NCI-H510A treated with DMSO at 0.1 percent for 48 hours (cell line): ENCODE measurements at places on chromosomes 3 and 15.
A peak's percentile ranks its signal among the peaks of the same experiment; 100 is the strongest.

- DNase-seq = no peak
These were observed 31.9 kb downstream of the ROBO2 start for GRCh38 chr3:77071809-77072208.

DNA sequence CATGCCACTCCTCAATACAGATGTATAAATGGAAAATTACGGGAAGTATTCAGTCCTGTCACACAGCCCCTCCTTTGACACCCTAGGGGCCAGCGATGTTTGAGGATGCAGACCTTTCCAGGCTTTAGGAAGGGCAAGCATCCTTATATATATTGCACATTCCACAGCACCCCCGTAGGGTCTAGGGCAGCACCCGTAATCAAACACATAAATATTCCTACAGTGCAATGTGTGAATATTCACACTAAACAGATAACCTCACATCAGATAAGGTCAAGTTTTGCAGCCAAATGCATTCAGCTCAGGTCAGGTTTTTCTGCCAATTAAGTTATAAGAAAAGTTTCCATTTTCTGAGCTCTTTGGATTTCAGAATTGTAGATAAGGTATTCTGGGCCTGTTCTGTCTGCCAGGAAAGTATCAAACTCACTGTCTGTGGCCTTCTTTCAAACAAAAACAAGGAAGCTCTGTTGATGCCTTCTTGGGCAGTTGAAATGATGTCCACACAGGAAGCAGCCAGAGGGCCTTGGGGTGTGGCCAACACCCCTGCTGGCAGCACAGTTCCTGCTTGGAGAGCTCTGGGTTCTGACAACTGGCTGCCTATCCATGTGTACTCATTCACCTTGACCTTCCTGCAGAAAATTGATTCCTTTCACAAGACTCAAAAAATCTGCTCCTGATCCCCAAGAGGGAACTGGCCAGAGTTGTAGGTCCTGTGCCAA is 427.0 kb downstream of the NTRK3 start:
- DNase-seq = no peak

DNA sequence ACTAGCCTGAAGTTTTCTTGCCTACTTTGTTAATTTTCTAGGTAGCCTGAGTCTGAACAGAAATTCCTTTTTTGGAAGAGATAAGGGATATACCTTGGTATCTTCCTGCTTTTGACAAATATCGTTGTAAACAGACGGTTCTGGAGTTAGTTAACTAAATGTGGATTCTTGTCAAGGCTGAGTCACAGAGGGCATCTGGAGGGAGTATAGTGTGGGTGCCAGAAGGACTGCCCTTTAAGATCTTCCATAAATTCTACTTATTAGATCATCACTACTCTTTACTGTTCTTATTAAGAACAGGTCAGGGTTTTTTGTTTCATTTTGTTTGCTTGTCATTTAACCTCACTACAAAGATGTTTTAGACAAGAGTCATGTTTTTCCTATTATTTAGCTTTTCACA is 125.3 kb upstream of the SKOR1 start:
- no peak for DNase-seq

- peak; percentile 30 for DNase-seq
These were observed 45.3 kb downstream of the OSTN start for GRCh38 chr3:191244242-191244867.

DNA sequence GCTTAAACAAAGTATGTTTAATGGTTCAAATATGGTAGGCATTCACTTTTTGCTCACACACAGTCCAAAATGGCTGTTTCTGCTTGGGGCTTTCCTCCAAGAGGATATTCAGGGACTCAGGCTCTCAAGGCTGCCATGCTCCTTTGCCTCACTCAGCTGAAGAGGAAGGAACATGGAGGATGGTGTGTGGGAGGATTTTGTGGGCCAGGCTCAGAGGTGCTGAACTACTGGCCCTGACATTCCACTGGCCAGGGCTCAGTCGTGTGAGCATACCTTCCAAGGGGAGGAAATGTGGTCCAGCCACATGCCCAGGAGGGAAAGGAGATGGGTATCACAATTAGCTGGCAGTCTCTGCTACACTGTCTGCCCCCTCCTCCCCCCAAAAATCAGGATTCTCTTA is 8.7 kb downstream of the PXYLP1 start:
- DNase-seq = no peak

- DNase-seq = no peak
These were observed 16.5 kb downstream of the SLC12A1 start for GRCh38 chr15:48222627-48223026.

GRCh38 chr3:45955017-45955647 is 11.9 kb downstream of the CXCR6 start:
- DNase-seq = no peak

GRCh38 chr15:30958219-30958618 is 33.2 kb downstream of the MTMR10 start:
- DNase-seq = no peak

- DNase-seq = no peak
These were observed 85.7 kb downstream of the MEGF11 start for GRCh38 chr15:66167854-66168253.

- DNase-seq = no peak
These were observed 68.6 kb upstream of the ONECUT1 start for GRCh38 chr15:52858782-52859176.

DNA sequence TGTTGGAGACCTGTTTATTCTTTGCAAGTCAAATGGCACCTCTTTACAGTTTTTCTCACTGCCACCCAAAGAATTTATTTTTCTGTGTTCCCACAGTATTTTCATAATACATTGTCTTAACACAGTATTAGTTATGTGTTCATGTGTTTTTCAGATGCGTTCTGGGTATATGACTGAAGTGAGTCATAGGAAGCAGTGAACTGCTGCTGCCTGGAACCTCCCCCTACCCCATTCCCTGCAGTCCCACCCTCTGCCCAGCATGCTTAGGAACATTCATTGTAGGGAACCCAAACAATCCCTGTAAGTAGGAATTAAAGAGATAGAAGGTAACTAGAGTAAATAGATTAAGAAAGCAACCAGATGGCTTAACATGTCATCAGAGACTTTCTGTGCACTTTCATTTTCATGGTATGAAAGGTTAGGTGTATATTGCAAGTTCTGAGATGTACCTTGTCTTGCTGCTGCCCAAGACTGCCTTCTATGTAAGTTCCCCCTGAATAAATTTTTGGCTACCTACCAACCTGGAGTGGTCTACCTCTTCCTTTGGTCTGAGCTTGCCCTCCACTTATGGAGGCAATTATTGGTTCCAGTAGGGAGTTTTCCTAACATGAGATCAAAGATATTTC is 21.9 kb upstream of the SQOR start:
- DNase-seq = no peak

DNA sequence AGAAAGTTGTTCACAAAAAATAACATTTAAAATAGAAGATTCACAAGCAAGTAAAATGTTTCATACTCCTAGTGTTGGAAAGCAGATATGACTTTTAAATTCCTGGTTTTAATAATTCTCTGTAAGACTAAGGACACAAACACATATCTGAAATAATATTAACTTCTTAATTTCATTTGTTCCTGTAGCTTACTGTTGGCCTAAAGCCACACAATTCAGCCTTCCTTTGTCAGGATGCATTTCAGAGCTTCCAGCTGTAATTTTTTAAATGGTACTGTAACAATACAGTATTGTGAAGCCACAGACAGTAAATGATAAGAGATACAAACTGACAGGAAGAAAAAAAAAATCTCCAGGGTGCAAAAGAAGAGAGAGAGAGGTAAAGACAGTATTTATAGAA is 84.2 kb downstream of the TMCC1 start:
- no peak for DNase-seq

- peak; percentile 55 for DNase-seq
These were observed 65.1 kb upstream of the HES1 start for GRCh38 chr3:194070634-194071409.

DNA sequence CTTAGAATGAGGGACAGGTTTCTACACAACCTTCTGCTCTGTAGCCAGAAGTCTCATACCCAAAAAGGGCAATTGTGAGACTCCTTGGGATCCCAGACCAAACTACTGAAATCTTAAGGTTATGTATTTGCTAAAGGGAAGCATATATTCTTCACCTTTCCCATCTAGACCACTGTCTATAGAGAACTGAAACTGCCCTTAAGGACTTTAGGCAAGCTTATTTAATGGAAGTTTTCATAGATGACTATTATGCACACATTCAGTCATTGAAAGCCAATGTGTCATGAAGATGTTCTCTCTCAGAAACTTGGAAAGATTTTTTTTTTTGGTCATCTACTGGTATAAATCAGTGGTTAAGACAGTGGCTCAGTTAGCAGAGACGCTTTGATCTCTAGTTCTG is 365.3 kb downstream of the MCTP2 start:
- no peak for DNase-seq

- peak; percentile 10 for DNase-seq
These were observed 519.1 kb downstream of the FOXP1 start for GRCh38 chr3:71064291-71064955.

- DNase-seq = peak; percentile 39
These were observed 116.2 kb downstream of the MFSD1 start for GRCh38 chr3:158918008-158918407.

DNA sequence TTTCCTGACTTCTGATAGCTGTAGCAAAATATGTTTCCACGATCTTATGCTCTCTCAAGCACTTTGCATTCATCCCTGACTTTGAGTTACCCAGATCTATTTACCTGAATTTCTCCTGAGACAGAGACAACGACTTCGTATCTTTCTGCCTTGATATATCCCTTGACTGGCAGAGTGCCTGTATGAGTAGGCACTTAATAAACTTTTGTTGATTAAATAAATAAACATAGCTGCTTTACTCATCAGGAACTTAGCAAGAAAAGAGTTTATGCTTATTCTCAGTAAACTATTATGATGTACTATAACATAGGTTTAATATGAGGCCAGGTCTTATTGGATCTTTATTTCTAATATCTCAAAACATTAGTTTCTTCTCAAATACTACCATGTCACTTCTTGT is 85.6 kb upstream of the PHLDB2 start:
- no peak for DNase-seq

GRCh38 chr3:51269466-51269865 is 115.6 kb upstream of the MANF start:
- DNase-seq = no peak

- DNase-seq = no peak
These were observed 340.0 kb upstream of the SATB1 start for GRCh38 chr3:18765161-18765560.

DNA sequence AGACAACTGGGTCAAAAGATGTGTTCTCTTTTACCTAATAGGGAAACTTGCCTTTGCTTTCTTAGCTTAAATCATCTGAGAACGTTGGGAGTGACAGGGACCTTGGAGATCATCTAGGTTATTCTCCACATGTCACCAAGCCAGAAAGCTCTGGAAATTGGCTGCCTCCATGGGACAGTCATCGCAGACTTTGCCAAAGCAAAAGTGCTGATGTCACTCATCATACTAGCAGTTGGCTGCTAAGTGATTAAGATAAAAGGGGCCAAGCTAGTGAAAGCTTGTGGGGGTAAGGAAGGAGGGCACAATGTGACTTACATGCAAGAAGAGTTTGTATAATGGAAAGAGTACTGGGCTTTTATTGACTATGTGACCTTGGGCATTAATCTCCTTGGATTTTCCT is 198.0 kb upstream of the PFN2 start:
- DNase-seq = no peak

GRCh38 chr15:23647421-23648370 is at the start of gene MAGEL2:
Gene MAGEL2, minus strand, starts transcription at chr15:23647867. Its CDS starts 125 bp downstream, at chr15:23647742.
- peak; percentile 25 for DNase-seq

DNA sequence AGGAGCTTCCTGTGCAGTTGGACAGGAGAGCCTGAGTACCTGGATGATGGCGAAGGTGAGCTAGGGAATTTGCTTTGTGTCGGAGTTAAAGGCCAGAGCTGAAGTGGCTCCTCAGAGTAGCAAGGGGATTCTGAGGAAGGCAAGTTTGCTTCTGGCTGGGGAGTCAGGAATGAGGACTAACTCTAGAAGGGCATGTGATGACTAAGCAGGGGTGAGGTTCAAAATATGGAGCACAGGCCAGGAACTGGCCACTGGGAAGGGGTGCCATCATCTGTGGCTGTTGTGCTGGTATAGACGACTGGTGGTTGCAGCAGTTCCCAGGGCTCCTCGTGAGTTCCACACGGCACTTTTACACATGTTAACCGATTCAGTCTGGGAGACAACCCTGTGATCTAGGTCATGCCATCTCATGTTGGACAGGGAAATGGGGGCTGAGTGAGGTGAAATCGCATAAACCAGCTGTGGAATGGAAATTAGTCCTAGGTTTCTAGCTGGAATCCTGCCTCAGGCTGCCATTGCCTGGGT is 100.8 kb downstream of the EEFSEC start:
- no peak for DNase-seq

- DNase-seq = no peak
These were observed 18.3 kb downstream of the LMCD1 start for GRCh38 chr3:8519774-8520448.

DNA sequence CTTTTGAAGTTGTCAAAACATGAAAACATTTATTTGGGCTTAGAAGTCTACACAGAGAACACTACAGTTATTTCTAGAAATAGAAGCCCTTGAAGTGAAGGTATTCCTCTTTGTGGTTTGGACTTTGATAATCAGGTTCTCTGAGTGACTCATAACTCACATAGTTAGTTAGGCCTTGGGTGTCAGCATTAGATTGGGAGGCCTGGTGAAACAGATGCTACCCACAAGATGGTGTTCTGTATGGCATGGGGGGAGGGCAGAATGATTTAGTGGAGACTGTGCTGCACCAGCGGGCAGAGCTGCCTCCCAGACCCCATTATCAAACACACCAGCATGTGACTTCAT is 108.9 kb upstream of the ETV5 start:
- no peak for DNase-seq

DNA sequence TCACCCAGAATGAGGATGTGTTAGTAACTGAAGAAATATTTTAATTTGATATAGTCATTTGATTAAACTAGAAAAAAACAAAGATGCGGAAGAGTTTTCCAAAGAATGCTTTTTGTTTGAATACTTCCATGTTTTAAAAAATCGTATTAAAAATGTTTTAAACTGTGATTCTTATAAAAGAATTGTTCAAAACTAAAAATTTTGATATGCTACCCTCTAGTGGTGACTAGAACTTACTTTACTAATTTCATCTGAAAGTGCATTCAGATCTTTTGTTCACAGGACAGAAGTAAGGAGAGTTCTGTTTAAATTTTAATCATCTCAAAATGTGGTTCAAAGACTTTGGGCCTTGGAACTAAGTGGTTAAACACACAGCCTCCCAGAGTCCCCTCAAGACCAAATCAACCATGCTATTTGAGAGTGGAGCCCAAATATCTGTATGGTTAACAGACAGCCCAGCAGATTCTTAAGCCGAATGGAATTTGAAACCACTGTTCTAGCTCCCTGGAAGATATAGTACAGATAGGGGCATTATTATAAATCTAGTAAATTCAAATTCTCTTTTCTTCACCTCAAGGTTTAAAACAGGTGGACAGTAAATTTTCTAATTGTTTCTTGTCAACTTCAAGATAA is 45.2 kb upstream of the SYNPR start:
- DNase-seq = peak; percentile 42

GRCh38 chr15:50298340-50298739 is 32.8 kb upstream of the HDC start:
- no peak for DNase-seq

GRCh38 chr3:44981751-44982150 is 5.7 kb downstream of the EXOSC7 start:
- DNase-seq = no peak

- no peak for DNase-seq
These were observed 542.6 kb downstream of the ZBBX start for GRCh38 chr3:166837535-166837934.
